Gastroesophageal sphincter (tissue), 4 donors: ENCODE measurements at places on chromosomes 7 and 10. TPM values are rescaled to one million over a fixed set of nuclear protein-coding genes. Genes with fewer than 3 reads are reported as not detected.
A peak's percentile ranks its signal among the peaks of the same experiment; 100 is the strongest.

The HTR5A gene
- not detected for total RNA-seq

The WDR37 gene
- total RNA-seq: 16.7 TPM

The MAGI2 gene
- 17.4 TPM for total RNA-seq

The EFCAB10 gene
- not detected for total RNA-seq

The SNX10 gene
- total RNA-seq: 2.5 TPM

The ZNF655 gene
- 116 TPM for total RNA-seq

GRCh38 chr7:139873593-139874301, 44.7 kb downstream of the TBXAS1 start:
- H3K4me1 ChIP-seq: peaks cover 18% of the 10 kb centered on the region
- H3K27me3 ChIP-seq: no peaks in the 10 kb centered on the region
- H3K4me3 ChIP-seq: no peak overlapping the region
- H3K27ac ChIP-seq: no peak overlapping the region

DNA sequence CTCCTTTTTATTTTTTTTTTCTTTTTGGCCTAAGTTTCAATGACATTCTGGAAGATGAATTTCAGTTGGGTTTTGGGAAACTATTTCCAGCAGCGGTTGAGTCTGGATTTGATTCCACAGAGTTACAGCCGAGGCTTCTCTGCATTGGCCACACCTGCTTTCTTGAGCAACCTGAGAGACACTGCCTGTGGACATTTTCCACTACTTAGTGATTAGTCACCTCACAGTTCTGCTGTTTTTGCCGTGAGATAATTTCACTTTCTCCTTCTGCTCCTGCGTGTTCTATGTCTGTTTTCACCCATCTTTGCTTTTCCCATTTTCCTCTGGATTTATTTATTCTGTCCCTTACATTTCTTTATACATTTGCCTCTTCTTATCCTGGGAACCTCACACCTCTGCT, 243.0 kb downstream of the BICC1 start:
- H3K36me3 ChIP-seq: no peaks in the 10 kb centered on the region
- peak overlapping the region; percentile 17 for H3K4me3 ChIP-seq
- no peaks in the 10 kb centered on the region for H3K27me3 ChIP-seq
- peaks cover 17% of the 10 kb centered on the region for H3K4me1 ChIP-seq

DNA sequence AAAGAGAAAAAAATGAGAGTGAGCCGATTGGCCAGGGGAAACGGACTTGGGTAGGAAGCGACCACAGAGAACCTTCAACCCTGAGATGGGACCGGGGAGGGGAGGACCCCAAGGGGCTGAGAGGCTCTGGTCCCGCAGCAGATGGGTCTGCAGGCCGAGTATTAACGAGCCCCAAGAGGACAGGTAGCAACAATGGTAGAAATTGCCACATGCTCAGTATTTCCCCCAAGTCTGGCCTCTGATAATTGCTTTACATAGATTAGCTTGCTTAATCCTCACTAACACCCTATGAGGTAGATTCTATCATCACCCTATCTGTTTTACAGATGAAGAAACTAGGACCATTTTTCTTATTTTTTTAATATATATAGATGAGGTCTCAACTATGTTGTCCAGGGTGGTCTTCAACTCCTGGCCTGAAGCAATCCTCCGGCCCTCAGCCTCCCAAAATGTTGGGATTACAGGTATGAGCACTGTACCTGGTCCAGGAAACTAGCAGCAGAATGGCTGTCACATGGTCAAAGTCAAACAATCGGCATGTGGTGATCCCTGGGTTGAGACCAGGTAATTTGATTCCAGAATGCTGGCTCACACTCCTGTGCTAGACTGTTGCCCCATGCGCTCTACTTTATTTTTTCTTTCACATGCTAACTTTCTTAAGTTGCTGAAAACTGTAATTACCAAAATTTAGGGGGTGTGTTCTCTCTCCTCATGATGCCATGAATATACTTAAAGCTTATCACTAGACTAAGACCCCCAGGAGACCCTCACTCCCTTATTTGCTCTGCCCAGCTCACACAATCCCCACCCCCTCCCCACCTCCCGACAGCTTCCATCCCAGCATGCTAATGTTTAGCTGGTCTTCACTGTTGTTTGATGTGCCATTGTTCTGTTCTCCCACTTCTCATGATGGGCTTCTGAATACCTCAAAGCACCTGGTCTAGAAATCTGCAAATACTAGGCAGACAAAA, 67.9 kb upstream of the AFAP1L2 start:
- no peaks in the 10 kb centered on the region for H3K4me1 ChIP-seq
- no peak for ATAC-seq
- H3K4me3 ChIP-seq: no peak overlapping the region
- no peaks in the 10 kb centered on the region for H3K36me3 ChIP-seq

DNA sequence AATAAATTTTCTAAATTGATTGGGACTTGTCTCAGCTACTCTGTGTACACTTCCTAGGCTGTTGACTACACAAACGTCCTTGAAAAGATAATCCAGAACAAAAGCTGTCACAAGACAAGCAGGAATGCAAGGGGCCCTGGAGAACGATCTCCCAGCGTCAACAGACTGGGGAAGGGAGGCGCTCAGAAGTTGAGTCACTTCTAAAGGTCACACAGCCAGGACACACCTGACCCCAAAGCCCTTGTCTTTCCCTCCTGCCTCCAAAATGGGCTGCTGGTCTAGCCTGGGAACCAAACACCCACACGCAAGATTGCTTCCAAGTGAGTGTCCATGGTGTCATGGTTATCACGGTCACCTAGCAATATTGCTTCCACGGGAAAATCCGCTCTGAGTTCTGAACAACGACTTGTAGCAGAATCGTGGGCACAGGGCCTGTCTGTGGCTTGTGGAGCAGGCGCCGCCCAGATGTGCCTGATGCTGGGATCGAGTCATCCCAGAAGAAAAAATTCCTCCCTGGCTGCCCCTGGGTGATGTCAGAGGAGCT, 49.8 kb downstream of the SPOCK2 start:
- peaks cover 9% of the 10 kb centered on the region for H3K4me1 ChIP-seq
- H3K27ac ChIP-seq: no peak overlapping the region
- H3K4me3 ChIP-seq: no peak overlapping the region
- no peaks in the 10 kb centered on the region for H3K36me3 ChIP-seq
- no peaks in the 10 kb centered on the region for H3K27me3 ChIP-seq
- no peak for ATAC-seq

GRCh38 chr7:51569581-51569980, 253.0 kb upstream of the COBL start:
- no peak for ATAC-seq
- no peaks in the 10 kb centered on the region for H3K36me3 ChIP-seq
- H3K27ac ChIP-seq: no peak overlapping the region
- no peaks in the 10 kb centered on the region for H3K27me3 ChIP-seq

DNA sequence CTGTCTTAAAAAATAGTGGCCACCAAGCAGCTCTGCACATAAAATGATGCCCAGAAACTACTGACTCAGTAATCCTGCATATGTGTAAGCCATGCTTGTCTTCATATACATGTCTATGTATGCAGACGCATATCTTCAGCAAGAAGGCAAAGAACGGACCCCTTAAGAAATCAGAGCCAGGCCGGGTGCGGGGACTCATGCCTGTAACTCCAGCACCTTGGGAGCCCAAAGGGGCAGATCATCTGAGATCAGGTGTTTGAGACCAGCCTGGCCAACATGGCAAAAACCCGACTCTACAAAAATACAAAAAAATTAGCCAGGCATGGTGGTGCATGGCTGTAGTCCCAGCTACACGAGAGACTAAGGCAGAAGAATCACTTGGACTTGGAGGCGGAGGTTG, 295.0 kb downstream of the TCERG1L start:
- no peak for ATAC-seq
- peaks cover 36% of the 10 kb centered on the region for H3K27me3 ChIP-seq
- no peaks in the 10 kb centered on the region for H3K36me3 ChIP-seq
- H3K27ac ChIP-seq: no peak overlapping the region
- H3K4me3 ChIP-seq: no peak overlapping the region
- no peaks in the 10 kb centered on the region for H3K4me1 ChIP-seq

DNA sequence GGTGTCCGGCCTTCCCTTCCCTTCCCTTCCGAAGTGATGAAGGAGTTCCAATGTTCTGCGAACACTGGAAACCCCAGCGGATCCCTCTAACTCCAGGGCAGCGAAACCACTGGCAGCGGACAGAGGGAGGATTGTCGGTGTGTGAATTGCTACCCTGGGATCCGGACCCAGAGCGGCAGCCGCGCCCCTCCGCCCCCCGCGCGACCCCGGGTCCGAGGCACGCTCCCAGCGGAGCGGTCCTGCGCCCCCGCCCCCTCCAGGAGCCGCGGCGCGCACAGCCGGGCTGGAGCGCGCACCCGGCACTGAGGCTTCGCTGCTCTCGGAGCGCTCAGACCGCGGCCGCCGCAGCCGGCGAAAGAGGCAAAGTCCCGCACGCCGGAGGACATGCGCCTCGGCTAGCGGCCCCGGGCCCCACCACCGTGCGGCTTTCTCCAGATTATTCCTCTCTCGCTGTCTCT, at the start of gene PTPRZ1:
PTPRZ1 (plus strand) TSS at position 331 of the 458 bp plus-strand sequence. CDS start 339 bp downstream, outside the sequence.
- peak; percentile 48 for ATAC-seq
- H3K4me3 ChIP-seq: peak within 1 kb of the TSS; percentile 57
- H3K27me3 ChIP-seq: peaks cover 50% of the 10 kb centered on the region
- H3K27ac ChIP-seq: no peak within 1 kb of the TSS

- H3K4me1 ChIP-seq: peaks cover 3% of the 10 kb centered on the region
- H3K27ac ChIP-seq: no peak overlapping the region
- H3K4me3 ChIP-seq: peak overlapping the region; percentile 57
Measured at GRCh38 chr7:87476179-87476557, 688 bp upstream of the ABCB4 start.

DNA sequence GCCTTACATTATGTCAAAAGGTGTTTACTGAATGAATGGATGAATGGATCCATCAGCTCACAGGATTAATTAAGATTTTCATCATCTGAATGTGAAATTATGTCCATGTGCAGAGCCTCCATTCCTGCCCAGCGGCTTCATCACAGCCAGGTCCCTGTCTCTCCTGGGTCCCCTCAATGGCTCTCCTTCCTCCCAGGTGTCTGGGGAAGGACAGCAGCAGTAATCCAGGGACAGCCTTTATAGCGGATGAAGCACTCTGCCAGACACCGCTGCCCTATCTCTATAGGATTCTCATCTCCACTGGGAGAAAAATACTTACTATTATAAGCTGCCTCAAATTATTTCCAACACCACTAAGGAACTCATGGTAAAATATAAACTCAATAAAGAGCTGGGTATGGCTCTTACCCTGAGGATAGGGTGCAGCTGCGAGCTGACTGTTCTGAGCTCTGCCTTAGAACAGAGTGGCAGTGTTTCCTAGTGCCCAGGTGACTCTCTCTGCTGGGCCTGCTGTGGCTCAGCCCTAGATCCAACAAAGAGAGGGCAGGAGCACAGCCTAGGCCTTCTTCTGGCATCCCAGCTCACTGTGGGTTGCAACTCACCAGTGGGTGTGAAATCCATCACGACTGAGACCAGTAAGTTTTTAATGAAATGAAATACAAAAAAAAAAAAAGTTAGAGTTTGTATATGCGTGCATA, 38.3 kb downstream of the GPRIN2 start:
- no peaks in the 10 kb centered on the region for H3K27me3 ChIP-seq
- H3K4me3 ChIP-seq: no peak overlapping the region
- H3K27ac ChIP-seq: no peak overlapping the region
- H3K4me1 ChIP-seq: no peaks in the 10 kb centered on the region
- no peaks in the 10 kb centered on the region for H3K36me3 ChIP-seq

DNA sequence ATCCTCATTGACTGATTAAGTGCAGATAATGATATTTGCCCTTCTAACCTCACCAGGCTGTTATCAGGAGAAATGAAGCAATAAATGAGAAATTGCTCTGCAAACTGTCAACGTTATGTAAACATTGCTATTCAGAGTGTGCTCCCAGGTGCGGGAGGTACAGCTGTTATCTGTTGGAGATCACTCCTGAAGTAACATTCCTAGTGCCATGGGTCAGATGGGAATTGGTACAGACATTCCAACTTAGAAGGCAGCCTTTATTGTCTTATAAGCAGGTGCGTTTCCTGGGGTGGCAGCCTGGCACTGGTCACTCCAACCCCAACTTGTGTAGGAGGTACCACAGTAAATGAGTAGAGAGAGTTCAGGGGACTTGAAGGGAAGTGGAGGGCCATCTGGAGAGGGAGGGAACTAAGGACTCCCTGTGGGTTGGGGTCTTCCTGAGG, 36.8 kb downstream of the HK1 start:
- no peak overlapping the region for H3K27ac ChIP-seq
- ATAC-seq: no peak
- no peaks in the 10 kb centered on the region for H3K36me3 ChIP-seq
- H3K4me1 ChIP-seq: peaks cover 20% of the 10 kb centered on the region
- no peaks in the 10 kb centered on the region for H3K27me3 ChIP-seq
- no peak overlapping the region for H3K4me3 ChIP-seq
